ENCODE measurements at places on chromosomes 13 and 19.

- no peak for DNase-seq
Measured at GRCh38 chr13:72638059-72638815, 89.2 kb downstream of the MZT1 start.

- DNase-seq, result no peak
Measured at GRCh38 chr13:108983273-108983672, 353.9 kb downstream of the MYO16 start.

- DNase-seq, result no peak
Measured at GRCh38 chr19:55643003-55643886, at the start of gene ZNF581. Gene ZNF581, plus strand, starts transcription at chr19:55643649. Its CDS starts 923 bp downstream, at chr19:55644572.

DNA sequence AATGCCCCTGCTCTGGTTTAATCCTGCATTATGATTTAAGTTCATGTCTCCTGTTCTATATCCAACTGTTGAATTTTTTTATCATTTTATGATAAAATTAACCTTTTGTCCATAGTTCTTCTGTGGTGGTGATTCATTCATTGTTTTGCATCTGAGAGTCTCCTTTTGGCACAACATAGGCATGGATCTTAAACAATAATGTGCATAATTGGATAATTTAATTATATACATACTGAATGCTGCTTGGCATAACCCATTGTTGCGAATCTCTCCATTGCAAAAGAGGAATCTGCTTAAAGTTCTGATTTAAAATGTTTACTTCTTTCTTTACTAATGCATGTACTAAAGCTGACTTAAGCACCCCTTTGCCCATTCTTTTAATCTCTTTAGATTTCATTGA, 2788.4 kb downstream of the PCDH9 start:
- no peak for DNase-seq

GRCh38 chr19:1417681-1418495, 10.5 kb downstream of the DAZAP1 start:
- no peak for DNase-seq

DNA sequence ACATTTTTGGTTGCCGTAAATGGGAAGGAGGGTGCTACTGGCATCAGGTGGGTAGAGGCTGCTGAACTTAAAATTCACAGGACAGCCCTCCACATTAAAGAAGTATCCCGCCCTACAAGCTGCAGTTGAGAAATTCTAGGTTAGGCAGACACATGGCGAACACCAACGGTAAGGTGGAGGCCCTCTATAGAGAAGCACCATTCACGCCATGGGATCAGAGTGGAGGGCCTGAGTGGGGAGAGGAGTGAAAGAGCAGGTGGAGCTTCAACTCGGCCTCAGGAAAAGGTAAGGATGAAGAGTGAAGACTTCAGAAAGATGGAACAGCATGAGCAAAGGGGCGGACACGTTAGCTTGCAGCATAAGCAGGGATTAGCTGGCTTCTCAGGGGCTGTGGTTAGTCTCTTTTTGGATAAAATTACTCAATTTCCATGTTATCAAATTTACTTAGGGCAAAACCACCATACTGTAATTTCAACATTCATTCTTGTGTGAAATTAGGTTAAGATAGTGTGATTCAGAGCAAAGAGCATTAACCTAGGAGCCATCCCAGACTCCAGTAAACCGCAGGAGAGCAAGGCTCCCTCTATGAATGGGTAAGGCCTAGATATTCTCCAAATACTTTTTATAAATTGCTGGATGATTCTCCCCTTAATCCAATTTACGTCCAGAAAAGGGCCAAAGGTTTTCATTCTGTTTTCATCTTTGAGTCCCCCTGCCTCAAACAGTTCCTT, 1.2 kb downstream of the EEF1AKMT1 start:
- no peak for DNase-seq

Measured in vagina (tissue), 2 donors.